ENCODE measurements at places on chromosomes 6 and 20.

GRCh38 chr20:25541676-25542075 is 43.7 kb downstream of the NINL start:
- no peak for DNase-seq

DNA sequence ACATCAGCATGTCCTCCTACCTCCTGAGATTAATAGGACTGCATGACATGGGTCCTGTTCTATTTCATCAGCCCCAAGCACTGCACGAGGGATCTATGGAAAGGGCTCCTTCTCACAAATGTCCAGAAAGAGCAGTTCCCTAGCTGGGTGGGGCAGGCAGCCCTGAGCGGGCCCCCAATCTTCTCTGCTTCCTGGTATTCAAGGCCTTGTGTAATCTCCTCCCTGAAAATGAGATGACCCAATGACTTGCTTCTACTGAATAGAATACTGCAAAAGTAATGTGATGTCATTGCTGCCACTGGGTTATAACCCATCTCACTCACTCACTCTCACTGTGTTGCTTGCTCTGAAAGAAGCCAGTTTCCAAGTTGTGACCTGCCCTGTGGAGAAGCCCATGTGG is 126.4 kb downstream of the OPRM1 start:
- no peak for DNase-seq

DNA sequence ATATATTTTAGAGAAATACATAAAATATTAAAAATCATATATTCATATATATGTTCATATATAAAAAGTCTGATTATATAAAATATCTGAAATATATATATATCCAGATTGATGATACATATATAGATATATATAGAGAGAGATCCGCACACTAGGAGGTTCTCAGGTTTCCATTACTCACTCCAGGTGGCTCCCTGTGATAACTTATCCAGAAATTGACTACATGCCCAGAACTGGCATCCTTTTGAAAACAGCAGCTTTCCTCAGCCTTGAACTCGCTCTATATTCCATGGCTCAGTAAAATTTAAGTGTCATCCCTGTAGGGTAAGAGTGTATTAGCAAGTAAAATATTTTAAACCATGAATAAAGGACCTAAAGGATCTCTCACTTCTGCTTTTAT is 206.8 kb downstream of the TINAG start:
- no peak for DNase-seq

DNA sequence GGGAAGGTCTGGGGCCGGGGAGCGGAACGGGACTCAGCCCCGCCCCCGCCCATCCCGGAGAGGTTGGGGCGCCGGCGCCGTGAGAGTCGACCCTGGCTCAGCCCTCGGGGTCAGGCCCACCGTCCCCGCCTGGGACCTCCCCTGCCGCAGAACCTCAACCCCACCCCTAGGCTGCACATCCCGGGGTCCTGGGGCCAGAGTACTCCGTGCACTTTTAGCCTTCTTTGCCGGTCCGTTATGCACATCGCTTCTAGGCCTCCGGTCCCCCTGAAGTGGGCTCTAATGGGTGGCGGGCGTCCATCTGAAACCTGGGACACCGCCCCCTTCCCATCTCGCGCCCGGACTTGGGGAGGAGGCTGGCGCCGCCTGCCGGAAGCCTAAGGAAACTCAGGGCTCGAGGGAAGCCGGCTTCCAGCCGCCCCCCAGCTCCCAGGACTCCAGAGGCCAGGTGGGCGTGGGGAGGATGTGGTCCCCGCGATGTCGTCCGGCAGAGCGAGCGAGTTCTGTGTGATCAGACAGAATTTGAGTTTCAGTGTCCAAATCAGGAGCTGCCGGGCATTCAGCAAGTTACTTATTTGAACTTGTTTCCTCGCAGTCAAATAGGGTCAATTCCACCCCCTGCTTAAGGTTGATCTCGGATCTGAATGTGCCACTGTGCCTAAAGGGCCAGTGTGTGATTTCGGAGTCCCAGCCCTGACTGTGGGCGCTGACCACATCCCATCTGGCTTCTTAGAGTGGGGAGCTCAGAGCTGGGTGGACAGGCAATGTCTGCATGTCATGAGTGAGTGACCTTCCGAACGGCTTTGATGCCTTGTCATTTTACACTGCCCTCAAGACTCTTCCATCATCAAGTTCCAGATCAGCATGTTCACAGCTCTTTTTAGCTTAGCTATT is 47.6 kb downstream of the CPXM1 start:
- no peak for DNase-seq

GRCh38 chr6:168272415-168273325 is 46.9 kb downstream of the DACT2 start:
- DNase-seq, result no peak

DNA sequence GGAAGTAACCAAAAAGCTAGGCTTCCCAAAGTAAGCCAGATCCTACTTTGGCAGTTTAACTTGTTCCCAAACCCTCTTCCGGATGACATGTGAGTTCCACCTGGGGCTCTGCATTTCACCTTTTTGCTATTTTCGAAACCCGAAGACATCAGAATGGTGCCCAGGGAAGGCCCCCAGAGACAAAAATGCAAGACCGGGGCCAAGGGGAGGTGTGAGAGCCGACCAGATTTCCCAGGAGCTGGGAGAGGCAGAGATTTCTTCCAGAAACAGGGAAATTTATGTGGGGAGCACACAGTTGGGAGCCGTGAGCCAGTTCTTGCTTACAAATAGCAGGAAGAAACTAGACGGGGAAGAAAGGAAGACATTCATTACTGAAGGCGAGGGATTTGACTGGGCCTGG is 209.7 kb downstream of the ZNF217 start:
- DNase-seq, result no peak

- peak; percentile 72 for DNase-seq
These were observed 6.2 kb downstream of the TMEM242 start for GRCh38 chr6:157316871-157317814.

- no peak for DNase-seq
These were observed 42.0 kb downstream of the IRAK1BP1 start for GRCh38 chr6:78909391-78909790.

- DNase-seq, result no peak
These were observed 400.3 kb upstream of the SASH1 start for GRCh38 chr6:147942363-147942762.

GRCh38 chr6:52588087-52588709 is 11.3 kb upstream of the TRAM2 start:
- no peak for DNase-seq

- DNase-seq, result no peak
These were observed 202.5 kb upstream of the GMDS start for GRCh38 chr6:2447931-2448330.

DNA sequence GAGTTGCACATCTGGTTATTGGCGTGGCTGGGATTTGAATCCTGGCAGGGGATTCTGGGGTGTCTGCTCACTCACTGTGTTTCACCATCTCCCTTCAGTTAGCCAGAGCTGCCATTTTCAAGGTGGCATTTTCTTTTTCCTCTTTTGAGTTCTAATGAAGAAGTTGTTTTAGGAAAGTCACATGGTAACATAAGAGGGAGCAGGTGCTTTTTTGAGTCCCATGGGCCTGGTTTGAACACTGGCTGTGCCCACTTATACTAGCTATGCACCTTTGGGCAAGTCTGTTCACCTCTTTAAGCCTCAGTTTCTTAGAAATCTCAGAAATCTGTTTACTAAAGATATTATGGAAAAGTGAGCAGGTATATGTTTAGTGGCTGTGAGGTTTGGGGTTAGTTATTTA is 39.6 kb downstream of the ANKS1A start:
- no peak for DNase-seq

DNA sequence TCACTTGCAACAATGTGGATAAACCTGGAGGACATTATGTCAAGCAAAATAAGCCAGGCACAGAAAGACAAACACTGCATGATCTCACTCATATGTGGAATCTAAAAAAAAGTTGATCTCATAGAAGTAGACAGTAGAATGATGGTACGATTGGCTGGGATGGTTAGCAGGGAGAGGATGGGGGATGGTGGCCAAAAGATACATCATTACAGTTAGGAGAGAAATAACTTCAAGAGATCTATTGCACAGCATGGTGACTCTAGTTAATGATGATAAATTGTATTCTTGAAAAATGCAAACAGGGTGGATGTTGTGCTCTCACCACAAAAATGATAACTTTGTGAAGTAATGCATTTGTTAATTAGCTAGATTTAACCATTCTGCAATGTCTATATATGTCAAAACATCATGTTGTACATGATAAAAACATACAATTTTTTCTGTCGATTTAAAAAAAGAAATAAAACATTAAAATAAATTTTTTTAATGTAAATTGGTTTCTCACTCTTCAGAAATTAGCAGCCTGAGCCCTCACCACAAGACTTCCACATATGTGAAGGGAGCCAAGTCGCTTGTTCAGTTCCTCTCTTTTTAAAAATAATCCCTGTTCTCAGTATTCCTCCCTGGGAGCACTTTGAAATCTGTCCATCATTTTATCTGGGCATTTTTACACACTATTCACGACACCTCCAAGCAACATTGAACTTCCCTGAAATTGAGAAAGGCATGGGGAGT is 34.2 kb downstream of the PTPRT start:
- DNase-seq, result no peak

- no peak for DNase-seq
These were observed 52.6 kb upstream of the MAFB start for GRCh38 chr20:40741507-40742106.

DNA sequence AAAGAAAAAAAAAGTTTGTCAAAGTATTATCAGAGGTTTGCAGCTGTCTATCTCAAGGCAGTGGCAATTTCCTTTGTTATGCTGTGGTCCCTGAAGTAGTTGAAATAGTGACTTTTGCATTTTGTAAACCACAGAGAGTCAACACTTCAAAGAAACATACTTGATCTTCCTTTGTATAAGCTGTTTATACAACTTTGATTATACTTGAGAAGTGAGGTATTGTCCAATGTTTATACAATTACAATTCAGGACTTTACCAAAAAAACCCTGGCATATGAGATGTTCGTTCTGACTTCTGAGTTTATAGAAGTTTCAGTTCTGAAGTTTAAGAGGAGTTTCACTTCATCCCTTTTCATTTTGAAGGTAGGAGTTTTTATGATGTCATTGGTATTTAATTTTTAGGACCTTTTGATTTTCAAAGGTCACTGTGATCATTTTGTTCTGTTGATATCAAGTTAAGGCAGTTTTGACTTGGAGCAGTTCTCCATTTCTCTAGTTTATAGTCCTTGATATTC is 4.0 kb downstream of the STK4 start:
- no peak for DNase-seq

DNA sequence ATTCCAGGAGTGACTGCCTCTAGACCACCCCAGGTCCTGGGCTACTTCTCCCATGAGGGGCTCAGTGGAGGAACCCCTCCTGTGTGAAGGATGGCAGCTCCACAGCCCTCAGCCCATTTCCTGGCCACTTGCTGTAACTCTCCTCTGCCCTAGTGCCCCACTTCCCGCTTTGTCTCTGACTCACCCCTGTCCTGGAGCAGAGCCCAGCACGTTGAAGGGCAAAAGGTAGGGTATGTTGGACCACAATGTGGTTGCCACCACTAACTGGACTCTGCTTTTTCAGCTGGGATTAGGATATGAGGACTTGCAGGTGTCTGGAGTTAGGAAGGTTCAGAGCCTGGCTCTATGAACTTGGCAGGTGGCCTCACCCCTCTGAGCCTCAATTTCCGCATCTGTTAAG is 2.4 kb downstream of the MYBL2 start:
- DNase-seq, result no peak

DNA sequence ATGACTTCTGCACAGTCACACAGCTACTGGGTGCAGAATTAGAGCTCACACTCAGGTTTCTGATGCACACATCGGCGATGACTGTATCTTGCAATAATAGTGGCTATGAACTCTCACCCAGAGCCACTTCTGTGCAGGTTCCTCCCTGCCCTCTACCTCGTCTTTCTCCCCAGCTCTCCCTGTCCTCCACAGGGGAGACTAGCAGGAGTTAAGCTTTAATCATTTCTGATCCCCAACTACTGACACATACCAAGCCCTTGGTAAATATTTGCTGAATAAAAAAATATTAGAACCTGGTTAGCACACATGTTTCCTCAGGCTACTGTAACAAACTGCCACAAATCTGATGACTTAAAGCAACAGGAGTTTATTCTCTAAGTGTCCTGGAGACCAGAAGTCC is 222.7 kb upstream of the FOXA2 start:
- no peak for DNase-seq

DNA sequence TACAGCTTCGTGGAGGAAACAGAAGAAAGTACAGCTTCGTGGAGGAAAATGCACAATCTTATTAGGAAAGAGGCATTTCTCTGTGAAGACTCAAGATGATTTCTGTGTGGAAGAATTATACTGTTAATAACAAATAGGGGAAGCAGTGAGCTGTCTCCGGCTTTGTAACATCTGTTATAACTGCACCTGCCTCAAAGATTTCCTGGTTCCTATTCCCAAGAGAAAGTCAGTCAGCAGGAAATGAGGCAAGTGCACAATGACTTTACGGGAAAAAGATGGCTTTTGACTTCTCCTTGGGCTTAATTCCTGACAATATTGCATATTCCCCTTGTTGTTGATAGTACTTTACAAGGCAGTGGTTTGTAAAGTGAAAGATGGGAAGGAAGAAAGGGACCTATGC is 538.5 kb downstream of the BMP2 start:
- no peak for DNase-seq

GRCh38 chr20:3994125-3994524 is 21.2 kb downstream of the RNF24 start:
- no peak for DNase-seq

DNA sequence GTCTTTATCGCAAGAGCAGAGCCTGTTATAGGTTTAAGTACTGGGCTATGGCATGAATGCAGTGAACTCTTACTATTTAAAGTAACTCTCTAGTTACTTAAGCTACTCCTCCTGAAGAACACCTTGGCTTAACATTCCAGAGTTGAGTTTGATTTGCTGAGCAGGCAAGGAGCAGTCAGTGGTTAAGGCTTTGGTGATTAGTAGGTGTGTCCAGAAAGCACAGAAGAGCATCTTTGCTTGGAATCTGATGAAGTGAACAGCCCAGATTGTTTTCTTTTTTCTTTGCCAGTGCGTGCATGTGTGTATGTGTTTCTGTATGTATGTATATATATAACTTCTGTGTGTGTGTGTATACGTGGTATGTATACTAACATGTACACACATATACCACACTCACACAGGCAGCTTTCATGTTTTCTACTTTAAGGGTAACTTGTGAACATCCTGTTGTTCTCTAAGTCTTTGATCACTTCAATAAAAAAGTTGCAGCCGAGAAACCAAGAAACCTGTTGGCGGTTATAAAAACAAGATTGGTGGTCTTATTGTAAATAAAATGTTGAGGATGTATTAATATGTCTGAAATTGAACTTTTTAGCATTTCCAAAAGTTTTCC is 56.2 kb upstream of the TULP4 start:
- no peak for DNase-seq

- DNase-seq, result no peak
These were observed 14.5 kb upstream of the CYP24A1 start for GRCh38 chr20:54188132-54188849.

DNA sequence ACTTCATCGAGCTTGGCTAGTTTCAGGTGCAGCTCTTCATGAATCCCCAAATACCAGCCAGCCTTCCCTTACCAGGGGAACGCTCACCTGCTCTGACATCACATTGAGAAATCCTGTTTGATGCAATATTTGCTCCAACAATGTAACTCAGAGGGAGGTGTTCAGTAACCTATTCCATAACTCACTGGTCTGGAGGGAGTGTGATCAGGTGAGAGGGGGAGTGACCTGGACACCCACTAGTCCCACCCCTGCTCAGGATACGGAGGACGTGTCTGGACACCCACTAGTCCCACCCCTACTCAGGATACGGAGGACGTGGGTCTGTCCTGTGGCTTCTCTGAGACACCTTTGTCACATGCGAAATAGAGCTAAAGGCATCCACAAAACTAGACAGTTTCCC is 70.3 kb downstream of the HUS1B start:
- DNase-seq, result no peak

GRCh38 chr6:7732228-7732627 is 6.3 kb downstream of the BMP6 start:
- no peak for DNase-seq

GRCh38 chr6:15730442-15730841 is 67.6 kb upstream of the DTNBP1 start:
- no peak for DNase-seq
